ENCODE measurements at places on chromosomes 1 and 21.

GRCh38 chr1:53139951-53140361 is 2.5 kb downstream of the SLC1A7 start:
- DNase-seq, result no peak

GRCh38 chr1:89826594-89826993 is 5.8 kb downstream of the LRRC8D start:
- no peak for DNase-seq

- no peak for DNase-seq
Measured at GRCh38 chr1:23588749-23589548, 29.6 kb upstream of the ID3 start.

GRCh38 chr1:16014509-16015482 is 3.0 kb downstream of the HSPB7 start:
- DNase-seq, result no peak

DNA sequence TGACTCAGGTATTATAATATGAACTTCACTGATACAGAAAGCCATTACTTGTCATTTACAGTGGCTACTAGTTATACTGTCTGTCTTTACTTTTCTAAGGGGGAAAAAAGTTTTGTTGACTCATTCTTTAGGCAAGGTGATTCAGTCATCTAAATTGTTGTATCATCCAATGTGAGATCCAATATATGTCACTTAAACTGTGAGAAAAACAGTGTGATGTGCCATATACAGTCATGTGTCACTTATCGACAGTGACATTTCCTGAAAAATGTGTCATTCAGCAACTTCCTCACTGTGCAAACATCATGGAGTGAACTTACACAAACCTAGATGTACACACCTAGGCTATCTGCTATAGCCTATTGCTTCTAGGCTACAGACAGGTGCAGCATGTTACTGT is 57.6 kb downstream of the KCNK2 start:
- DNase-seq, result no peak
